ENCODE measurements at places on chromosomes 2 and 18.

DNA sequence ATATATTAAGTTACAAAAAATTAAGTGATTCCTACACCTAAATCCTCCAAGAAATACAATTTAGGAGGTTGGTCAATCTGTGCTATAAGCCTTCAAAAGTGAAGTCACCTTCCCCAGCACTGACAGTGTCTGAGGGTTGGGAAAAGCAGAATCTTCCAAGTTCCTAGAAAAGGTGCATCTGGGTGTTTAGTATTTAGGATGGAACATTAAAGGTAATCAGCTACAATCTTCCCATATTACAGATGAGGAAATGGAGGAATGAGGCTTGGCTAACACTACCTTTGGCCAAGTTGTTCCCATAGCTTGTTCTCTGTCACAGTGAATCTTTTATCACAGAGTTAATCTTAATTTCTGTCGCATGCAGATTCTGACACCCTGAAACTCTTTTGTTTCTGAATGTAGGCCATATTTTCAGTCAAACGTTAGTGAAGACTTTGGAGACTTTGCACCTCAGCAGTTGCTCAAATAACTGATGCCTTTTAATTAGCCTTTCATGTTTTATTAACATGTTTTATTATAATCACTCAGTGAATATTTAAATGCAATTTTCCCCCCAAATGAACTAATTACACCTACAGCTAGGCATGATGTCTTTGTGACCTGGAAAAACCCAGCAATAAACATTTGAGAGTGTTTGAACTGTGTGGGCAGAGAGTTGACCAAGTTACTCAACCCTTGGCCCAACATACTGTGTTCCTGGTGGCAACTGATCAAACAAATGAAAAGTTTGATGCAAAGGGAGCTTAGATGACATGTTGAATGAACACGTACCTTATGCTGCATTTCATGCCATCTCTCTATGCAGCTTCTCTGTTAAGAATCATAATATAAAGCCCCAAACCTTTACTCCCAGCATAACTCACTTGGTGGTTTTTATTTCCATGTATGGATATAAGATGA, 17.6 kb downstream of the FN1 start:
- DNase-seq: no peak

GRCh38 chr2:40321016-40321623, 130.8 kb downstream of the SLC8A1 start:
- no peak for DNase-seq

- no peak for DNase-seq
Measured at GRCh38 chr2:98555696-98556095, 52.6 kb downstream of the COA5 start.

GRCh38 chr2:172623249-172623965, 67.5 kb downstream of the PDK1 start:
- DNase-seq: no peak

DNA sequence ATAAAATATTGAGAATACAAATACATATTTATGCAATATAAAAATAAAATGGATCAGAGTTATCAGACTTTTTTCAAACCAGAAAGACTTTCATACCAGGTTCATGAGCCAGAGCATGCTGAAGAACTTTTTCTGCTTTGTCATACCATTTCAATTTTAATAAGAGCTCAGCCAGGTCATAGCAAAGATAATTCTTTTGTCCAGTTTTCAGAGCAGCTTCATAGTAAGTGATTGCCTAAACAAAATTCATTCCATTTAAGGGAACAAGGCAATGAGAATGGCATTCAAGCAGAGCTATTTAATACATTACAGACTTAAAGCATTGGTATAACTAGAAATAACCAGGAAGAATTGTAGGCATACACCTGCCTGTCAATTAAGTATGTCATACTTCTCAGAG, 42.3 kb downstream of the TTC21B start:
- DNase-seq: peak; percentile 9

DNA sequence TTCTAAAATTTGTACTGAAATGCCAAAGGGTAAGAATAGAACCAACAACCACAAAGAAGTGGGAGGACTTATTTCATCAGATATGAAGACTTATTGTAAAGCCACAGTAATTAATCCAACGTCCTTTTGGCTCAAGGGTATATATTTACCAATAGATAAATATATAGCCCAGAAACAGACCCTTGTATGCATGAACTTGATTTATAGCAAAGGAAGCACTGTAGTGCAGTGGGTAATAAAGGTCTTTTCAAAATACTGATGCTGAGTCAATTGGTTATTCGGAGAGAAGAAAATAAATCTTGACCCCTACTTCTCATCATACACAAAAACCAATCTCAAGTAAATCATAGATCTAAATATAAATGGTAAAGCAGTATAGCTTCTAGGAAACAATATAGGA, 200.5 kb upstream of the ST6GAL2 start:
- no peak for DNase-seq

DNA sequence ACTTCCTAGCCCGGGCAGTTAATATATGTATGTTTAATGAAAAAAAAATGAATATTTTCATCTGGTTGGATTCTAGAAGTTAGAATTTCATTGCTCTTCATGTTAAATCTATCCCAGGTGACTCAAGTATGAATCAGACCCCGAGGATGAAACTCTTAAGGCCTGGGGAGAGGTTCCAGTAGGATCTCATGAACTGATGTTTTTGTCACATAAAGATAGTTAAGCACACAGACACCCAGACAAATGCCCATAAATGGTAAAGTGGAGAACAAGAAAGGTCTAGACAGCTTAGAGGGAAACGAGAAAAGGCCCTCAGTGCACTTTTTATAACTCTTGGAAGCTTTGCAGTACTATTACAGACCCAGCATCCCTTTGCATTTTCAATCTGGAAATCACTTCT, 114.1 kb downstream of the RIF1 start:
- DNase-seq: peak; percentile 46

DNA sequence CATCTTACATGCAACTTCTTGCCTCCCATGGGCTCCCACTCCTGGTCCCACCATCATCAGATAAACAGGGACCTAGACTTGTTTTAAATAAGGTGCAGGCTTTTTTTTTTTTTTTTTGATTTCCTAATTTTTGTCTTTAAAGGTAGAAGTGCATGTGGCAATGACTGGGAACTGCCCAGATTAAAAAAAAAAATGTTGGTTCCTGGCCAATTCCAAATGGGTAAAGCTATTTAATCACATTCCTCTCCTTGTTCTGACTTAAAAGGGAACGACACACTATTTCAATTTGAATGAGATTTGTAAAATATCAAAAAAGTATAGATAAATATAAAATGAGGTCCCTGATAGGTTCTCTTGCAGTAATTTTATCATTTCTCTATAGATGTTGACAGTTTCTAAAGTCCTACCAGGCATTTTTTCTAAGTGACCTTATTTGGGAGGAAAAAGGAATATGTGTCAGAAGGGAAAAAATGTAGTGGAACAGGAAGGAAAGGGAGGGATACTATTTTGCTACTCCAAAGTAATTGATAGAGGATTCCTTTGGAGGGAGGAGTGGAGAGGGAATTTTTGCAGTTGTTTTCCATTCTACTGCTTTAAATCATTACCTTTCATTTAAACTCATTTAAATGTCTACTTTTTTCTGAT, 43.3 kb downstream of the DDX1 start:
- DNase-seq: peak; percentile 67

- peak; percentile 100 for DNase-seq
Measured at GRCh38 chr2:55862673-55863390, 60.8 kb downstream of the EFEMP1 start.

DNA sequence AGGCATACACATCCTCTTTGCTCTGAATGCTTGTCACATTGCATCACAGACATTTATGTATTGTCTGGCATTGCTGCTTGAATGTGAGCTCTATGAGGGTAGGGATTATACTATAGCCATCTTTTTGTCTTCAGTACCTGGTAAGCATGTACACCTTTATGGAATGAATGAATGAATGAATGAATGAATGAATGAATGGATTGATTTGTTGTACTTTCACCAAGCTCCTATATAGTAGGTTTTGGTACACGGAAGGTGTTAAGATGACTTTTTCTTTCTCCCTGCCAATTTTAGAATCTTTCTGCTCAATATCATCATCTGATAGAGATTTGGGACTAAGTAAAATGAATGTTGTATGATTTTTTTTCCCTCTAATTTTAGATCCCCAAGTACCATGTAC, 13.5 kb downstream of the LTBP1 start:
- DNase-seq: no peak

GRCh38 chr2:110173523-110173922, 31.3 kb downstream of the NPHP1 start:
- DNase-seq: peak; percentile 96

DNA sequence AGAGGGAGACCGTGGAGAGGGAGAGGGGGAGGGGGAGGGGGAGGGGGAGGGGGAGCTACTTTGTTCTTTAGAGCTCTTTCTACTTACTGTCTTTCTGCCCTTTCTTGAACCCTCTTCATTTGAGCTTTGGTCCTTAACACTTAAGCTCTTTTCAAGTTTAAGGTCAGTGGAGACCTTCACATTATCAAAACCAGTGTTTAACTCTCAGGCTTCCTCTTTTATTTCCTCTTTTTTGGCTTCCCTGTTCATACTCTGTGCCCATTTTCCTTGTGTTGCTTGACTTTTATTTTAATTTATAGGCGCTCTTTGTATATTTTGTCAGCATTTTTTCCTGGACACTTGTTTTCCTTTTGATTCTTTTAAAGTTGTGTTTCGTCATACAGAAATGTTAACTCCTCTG, 37.1 kb downstream of the ACSL3 start:
- DNase-seq: no peak

DNA sequence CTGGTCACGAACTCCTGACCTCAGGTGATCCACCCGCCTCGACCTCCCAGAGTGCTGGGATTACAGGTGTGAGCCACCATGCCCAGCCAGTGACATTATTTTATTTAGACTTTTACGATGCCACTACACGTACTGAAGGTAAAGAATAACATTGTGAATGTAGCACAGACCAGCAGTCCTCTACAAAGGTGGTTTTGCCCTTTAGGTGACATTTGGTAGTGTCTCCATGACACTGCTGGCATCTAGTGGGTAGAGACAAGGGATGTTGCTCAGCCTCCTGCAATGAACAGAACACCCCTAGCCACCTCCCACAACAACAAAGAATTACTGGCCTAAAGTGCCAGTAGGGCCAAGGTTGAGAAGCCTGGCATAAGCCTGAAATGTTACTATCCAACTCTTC, 69.5 kb downstream of the MYOM1 start:
- DNase-seq: no peak

DNA sequence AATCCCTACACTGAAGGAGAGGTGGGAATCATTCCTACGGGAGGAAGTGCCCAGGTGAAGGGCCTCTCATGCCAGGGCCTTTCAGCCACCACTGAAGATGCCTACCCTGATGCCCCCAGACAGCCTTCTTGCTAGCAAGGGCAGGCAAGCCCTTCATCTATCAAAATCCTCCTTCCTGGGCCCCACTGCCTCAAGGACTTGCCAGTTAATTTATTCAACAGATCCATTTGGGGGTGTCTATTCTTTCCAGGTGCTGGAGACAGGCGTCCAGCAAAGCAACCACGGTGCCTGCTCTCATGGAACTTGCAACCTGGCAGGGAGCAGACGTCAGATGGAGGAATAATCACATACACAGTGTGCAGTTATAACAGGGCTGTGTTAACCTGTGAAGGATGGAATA, 95.5 kb downstream of the GYPC start:
- DNase-seq: no peak

DNA sequence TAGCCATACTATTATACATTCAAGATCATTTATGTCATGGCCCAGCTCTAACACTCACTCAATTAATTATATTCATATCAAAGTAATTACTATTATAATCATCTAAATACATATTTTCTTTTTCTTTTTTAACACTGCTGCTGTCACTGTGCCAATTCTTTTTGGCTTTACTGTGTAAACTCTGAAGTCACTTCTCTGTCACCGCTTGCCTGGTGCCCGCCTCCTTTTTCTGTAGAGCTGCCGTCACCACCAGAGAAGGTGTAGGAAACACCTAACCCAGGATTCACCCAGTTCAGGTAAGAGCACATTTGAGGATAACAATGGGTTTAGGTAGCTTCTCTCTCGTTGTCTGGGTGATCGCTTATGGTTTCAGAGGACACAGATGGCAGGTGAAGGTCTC, 93.3 kb downstream of the AOX1 start:
- DNase-seq: peak; percentile 15

- no peak for DNase-seq
Measured at GRCh38 chr2:180314086-180314485, 307.0 kb upstream of the CWC22 start.

DNA sequence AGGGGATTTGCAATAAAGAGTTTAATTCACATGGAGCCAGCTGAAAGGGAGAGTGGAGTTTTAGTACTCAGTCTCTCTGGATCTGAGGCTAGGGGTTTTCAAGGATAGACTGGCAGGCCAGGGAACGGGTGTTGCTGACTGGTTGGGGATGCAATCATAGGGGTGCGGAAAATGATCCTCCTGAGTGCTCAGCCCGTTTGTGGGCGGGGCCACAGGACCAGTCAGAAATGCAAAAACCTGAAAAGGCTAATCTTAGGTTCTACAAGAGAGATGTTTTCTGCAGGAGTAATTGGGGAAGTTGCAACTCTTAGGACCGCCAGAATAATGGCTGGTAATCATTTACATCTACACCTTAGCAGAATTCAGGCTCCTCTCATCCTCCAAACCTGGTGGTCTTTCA, 2.5 kb downstream of the NFU1 start:
- DNase-seq: no peak

DNA sequence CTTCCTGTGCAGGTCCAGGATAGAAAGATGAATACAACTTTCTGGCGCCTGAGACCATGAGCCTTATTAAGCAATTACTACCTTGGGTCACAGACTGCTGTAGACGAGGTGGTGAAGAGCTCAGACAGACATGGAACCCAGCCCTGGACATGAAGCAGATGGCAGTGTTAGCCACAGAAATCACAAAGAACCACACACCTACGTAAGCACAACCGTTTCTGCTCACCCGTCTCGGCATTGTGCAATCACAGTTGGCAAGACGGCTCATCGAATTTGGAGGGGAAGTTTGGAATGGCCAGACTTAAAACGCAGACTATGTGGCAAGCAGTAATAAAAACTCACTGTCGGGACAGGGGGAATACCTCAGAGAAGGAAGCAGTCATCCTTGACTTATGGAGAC, 24.3 kb upstream of the ASPRV1 start:
- no peak for DNase-seq

DNA sequence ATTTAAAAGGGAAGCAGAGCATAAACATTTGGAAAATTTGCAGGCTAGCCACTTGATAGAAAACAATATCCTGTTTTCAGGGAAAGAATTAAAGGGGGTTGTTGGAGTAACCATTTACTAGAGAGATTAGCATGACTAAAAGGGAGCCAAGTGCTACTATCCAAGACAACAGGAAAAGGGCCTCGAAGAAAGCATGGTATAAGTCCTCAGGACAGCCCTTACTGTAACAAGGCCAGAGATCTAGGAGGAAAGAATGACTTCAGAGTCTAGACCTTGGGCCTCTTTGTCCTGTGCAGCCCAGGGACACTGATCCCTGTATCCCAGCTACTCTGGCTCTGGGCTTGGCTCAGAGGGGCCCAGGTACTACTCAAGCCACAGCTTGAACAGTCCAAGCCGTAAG, 16.6 kb downstream of the TPO start:
- no peak for DNase-seq

- peak; percentile 56 for DNase-seq
Measured at GRCh38 chr18:31942291-31942998, 483 bp downstream of the TRAPPC8 start.

- no peak for DNase-seq
Measured at GRCh38 chr2:6231166-6231565, 539.0 kb downstream of the SOX11 start.

GRCh38 chr18:78323453-78324197, 656.0 kb upstream of the SALL3 start:
- DNase-seq: no peak

- DNase-seq: peak; percentile 82
Measured at GRCh38 chr2:37283207-37283606, 41.4 kb downstream of the PRKD3 start.
